Naive thymus-derived CD4-positive, alpha-beta T cell (primary cell): ENCODE measurements at places on chromosomes 11 and 22. TPM values are rescaled to one million over a fixed set of nuclear protein-coding genes. Genes with fewer than 3 reads are reported as not detected.

The SAC3D1 gene
- 11.5 TPM for polyA plus RNA-seq

The CECR2 gene
- polyA plus RNA-seq: not detected

The APBB1 gene
- polyA plus RNA-seq: 173 TPM

The OR52M1 gene
- not detected for polyA plus RNA-seq

The NEFH gene
- 0.20 TPM for polyA plus RNA-seq

The CCDC85B gene
- polyA plus RNA-seq: 85.0 TPM

The EMID1 gene
- not detected for polyA plus RNA-seq

The APOA1 gene
- polyA plus RNA-seq: not detected

The CRYBB1 gene
- not detected for polyA plus RNA-seq

The CHKA gene
- 4.4 TPM for polyA plus RNA-seq

The SLC22A8 gene
- polyA plus RNA-seq: not detected

DNA sequence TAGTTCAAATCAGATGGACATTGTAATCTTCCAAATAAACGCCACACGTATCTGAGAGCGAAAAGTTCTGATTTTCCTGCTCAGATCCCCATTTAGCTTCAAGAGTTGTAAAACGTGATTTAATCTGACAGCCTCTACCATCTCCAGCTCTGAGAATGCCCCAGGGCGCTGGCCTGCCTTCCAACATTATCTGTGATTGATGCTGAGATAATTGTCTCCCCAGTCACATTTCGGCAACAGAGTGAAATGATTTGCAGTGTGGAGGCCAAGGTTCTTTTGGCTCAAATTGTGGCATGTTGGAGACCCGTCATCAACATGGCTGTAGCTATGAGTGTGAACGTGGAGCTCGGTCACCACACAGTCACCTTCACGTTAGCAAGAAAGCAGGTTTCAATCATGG lies 283.4 kb downstream of the BRD1 start:
- DNase-seq: no peak

DNA sequence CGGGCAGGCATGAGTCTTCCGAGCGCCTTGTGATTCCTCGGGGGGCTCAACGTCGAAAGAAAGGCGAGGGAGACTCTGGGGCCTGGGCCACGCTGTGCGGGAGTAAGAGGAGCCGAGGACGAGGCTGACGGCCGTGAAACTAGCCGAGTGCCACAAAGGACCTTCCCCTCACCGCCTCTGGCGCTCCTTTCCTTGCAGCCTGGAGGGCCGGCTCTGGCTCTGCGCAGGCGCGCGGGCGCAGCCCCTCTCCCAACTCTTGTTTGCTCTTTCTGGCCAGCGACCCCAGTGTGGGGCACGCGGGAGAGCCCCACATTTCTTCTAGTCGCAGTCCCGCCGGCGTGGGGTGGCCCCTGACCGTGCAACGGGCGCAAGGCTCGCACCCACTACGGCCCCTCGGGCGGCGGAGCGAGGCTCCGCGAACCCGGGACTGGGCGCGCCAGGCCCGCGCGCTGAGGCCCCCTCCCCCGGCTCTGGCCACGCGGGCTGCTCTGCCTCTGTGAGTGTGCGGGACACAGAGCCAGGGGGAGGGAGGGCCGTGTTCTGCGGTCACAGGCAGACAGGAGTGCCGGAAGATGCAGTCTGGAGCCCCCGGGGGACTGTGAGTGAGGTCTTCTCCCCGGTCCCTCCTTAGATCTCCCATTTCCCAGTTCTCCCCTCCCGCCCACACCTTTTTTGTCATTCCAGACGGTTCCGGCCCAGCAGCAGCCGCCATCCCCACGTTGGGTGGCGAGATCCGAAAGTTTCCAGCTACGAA lies 1.0 kb upstream of the TOB2 start:
- DNase-seq: peak; percentile 65

GRCh38 chr11:116454951-116455350 lies 317.8 kb downstream of the BUD13 start:
- no peak for DNase-seq

- DNase-seq: no peak
Measured at GRCh38 chr11:94111660-94112059, 17.0 kb upstream of the PANX1 start.

GRCh38 chr22:46297151-46297812 lies 612 bp downstream of the GTSE1 start:
- no peak for DNase-seq

DNA sequence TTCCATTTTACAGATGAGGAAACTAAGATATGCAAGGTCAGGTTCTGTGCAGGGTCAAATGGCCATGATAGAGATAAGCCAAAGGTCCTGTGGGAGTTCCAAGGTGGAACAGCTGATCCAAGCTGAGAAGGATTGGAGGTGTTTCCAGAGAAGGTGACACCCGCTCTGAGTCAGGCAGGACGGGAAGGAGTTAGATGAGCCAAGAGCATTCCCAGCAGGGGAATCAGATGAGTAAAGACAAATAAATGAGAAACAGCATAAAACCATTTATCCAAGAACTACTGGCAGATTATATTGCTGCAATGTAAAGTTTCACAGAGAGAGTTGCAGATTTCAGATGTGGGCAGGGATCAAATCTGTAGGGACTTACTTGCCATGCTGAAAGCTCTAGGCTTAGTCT lies 18.9 kb upstream of the HEPHL1 start:
- DNase-seq: no peak

GRCh38 chr11:69242266-69242920 lies 51.6 kb upstream of the MYEOV start:
- DNase-seq: peak; percentile 1

- no peak for DNase-seq
Measured at GRCh38 chr11:43998308-43998707, 49.5 kb upstream of the ACCSL start.

DNA sequence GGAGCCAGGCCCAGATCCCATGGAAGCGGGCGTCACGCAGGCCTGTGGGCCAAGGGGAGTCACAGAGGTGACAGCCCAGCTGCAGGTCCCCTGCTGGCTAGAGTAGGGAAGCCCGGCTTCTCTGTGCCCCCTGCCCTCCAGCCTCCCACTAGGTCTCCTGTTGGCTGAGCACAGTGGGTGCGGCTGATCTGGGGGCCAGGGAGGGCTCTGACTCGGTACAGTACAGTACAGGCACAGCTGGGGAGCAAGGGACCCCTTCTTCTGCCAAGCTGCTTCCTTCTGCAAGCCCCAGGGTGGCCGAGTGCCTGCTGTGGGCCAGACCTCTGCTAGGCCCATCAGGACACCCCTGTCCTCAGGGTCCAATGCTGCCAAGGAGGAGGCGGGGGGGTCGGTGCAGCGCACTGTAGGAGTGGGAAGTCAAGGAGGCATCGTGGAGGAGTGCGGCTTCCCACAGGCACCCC lies 10.1 kb downstream of the SUSD2 start:
- no peak for DNase-seq

DNA sequence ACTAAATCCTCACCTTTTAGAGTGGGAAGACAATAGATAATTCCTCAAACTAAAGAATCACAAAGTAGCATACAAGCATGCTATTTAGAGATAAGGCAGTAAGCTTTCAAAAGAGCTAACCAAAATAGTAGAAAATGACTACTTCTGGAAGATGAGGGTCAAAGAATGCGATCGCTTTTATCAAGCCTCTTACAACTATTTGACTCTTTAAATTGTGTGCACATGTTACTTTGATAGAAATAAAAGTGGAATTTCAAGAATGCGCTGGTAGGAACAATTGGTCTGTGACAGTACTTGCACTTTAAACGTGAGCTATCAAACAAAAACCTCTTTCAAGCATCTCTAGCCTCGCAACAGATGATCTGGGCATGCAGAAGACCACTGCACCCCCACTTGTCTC lies 97.3 kb downstream of the COMMD9 start:
- DNase-seq: no peak

- DNase-seq: no peak
Measured at GRCh38 chr11:94793822-94794221, 25.7 kb downstream of the AMOTL1 start.

DNA sequence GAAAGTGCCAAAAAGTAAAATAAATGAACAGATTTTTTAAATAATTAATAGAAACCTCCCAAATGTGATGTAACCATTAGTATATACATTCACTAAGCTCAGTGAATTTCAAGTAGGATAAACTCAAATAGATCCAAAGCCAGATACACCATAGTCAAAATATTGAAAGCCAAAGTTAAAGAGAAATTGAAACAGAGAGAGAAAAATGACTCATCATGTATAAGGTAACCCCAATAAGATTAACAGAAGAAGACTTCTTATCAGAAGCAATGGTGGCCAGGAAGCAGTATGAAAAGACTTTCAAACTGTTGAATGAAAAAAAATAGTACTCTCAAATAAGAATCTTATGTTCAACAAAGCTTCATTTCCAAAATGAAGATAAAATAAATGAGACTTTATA lies 70.5 kb downstream of the LUZP2 start:
- DNase-seq: no peak

DNA sequence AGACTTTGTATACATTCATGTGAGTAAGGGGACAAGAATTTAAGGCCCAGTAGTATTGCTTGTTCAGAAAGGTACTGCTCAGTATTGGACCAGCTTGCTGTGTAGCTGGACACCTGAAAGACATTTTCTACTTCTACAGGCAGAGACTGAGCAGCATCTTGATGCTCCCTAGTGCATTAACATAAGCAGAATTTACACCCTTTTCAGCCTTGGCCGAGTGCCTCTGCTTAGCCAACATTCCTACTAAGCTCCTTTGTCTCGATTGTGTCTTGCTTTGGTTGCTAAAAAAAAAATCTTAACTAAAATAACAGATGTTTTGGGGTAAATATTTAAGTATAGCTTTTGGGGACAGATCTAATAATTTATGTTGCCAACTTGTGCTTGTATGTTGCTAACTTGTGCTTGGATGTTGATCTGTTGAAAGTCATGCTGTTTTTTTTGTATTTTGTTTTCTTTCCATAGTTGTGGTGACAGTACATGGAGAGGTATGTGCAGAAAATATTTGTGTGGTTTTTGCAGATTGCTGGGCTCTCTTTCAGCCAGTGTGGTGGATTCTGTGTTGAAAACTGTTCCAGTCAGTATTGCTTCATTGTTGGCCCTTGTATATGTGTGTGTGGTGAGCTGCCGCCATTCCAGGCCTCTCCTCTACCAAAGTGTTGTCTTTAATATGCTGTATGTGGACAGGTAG lies 3.7 kb downstream of the PTS start:
- no peak for DNase-seq

GRCh38 chr22:33893512-33893911 lies 26.8 kb downstream of the LARGE1 start:
- DNase-seq: no peak

- no peak for DNase-seq
Measured at GRCh38 chr22:41288245-41288946, 2.4 kb upstream of the RANGAP1 start.

DNA sequence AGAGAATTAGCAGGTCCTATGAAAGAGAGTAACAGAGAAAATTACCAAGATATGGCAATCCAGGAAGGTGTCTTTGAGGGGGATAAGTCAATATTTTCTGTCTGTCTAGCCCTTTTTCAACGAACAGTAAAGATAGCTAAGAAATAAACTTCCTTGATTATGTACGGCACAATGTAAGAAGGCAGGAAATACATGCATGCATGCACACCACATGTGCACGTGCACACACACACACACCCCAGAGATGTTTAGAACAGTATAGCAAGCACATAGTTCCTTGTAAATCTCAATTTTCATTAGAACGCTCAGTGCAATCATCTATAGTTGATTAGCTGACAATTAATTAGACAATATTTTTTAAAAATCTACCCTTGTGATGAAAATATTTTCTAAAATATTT lies 74.7 kb downstream of the MPPED2 start:
- DNase-seq: no peak

- no peak for DNase-seq
Measured at GRCh38 chr22:44042249-44043218, 18.4 kb downstream of the PARVB start.

DNA sequence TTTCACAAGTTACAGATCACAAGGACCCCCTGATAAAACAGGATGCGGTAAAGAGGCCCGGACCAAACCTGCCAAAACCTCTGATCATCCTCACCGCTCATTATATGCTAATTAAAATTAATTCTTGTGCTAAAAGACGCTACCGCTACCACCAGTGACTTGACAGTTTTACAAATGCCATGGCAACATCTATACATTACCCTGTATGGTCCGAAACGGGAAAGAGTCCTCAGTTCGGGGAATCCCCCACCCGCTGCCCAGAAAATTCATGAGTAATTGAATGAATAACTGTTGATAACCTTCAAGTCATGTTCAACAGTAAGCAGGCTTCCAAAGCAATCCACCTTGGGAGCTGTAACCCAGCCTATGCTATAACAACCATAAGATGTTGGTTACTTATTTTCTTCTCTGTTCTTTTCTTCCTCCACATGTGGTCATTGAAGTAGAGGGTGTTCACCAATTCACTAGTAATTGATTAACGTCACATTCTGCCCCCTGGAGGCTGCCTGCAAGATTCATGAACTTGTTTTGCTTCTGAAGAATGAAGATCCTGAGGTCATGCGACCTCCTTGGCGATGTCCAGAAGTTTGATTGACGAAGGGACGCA lies 20.6 kb downstream of the APOBEC3H start:
- peak; percentile 69 for DNase-seq

GRCh38 chr11:125239585-125240560 lies 75.3 kb downstream of the PKNOX2 start:
- DNase-seq: no peak

DNA sequence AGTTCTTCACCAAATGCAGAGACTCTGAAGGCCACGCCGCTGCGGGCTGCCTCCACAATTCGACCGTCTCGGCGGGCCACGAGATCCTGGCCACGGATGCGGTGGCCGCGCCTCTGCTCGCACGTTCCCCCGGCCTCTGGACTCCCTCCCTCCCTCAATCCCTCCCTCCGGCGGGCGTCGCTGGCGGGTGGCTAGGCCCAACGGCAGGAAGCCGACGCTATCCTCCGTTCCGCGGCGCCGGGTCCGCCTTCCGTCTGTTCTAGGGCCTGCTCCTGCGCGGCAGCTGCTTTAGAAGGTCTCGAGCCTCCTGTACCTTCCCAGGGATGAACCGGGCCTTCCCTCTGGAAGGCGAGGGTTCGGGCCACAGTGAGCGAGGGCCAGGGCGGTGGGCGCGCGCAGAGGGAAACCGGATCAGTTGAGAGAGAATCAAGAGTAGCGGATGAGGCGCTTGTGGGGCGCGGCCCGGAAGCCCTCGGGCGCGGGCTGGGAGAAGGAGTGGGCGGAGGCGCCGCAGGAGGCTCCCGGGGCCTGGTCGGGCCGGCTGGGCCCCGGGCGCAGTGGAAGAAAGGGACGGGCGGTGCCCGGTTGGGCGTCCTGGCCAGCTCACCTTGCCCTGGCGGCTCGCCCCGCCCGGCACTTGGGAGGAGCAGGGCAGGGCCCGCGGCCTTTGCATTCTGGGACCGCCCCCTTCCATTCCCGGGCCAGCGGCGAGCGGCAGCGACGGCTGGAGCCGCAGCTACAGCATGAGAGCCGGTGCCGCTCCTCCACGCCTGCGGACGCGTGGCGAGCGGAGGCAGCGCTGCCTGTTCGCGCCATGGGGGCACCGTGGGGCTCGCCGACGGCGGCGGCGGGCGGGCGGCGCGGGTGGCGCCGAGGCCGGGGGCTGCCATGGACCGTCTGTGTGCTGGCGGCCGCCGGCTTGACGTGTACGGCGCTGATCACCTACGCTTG lies at the start of gene FUT4:
Gene FUT4, plus strand, starts transcription at position 227 of the 951 bp plus-strand sequence. Its CDS starts 213 bp downstream, at position 440.
- DNase-seq: peak; percentile 75
